ENCODE measurements at places on chromosomes 3 and 15. TPM values are rescaled to one million over a fixed set of nuclear protein-coding genes. Genes with fewer than 3 reads are reported as not detected.

Gene LARP6
- total RNA-seq, result 78.3 TPM

Gene CIDEC
- not detected for total RNA-seq

Gene TMCO5A
- not detected for total RNA-seq

Gene TRIM42
- not detected for total RNA-seq

Gene CTXND1
- total RNA-seq, result not detected

Gene FBXW12
- not detected for total RNA-seq

Gene SLC22A14
- not detected for total RNA-seq

Gene ZNF710
- total RNA-seq, result 8.9 TPM

Gene STXBP5L
- not detected for total RNA-seq

Gene CYP1A2
- total RNA-seq, result not detected

Gene NMNAT3
- total RNA-seq, result 0.36 TPM

Gene RAD54L2
- 22.2 TPM for total RNA-seq

Gene TEX9
- total RNA-seq, result 1.4 TPM

Gene ARL14
- total RNA-seq, result 0.18 TPM

Gene ADCY5
- total RNA-seq, result 0.56 TPM

DNA sequence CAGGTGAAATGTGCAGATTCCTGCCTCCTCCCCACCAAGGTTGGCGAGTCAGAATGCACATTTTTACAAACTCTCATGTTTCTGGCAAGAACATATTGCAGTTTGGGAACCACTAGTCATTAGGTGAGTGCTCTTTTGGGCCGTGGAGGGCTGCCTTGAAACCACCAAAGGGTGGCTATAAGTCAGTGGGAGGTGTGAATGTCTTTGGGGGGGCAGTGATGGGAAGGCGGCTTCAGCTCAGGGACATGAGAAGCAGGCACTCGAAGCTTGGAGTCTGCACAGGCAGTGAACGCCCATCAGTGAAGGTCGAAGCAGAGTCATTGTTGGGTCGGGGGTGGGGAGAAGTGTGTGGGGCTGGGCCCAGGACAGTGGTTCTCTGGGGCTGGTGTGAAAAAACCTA is 1.1 kb downstream of the NOX5 start:
- no peak overlapping the region for H3K4me3 ChIP-seq
- H3K4me1 ChIP-seq, result peaks cover 5% of the 10 kb centered on the region
- peaks cover 7% of the 10 kb centered on the region for H3K27me3 ChIP-seq
- H3K36me3 ChIP-seq, result no peaks in the 10 kb centered on the region

DNA sequence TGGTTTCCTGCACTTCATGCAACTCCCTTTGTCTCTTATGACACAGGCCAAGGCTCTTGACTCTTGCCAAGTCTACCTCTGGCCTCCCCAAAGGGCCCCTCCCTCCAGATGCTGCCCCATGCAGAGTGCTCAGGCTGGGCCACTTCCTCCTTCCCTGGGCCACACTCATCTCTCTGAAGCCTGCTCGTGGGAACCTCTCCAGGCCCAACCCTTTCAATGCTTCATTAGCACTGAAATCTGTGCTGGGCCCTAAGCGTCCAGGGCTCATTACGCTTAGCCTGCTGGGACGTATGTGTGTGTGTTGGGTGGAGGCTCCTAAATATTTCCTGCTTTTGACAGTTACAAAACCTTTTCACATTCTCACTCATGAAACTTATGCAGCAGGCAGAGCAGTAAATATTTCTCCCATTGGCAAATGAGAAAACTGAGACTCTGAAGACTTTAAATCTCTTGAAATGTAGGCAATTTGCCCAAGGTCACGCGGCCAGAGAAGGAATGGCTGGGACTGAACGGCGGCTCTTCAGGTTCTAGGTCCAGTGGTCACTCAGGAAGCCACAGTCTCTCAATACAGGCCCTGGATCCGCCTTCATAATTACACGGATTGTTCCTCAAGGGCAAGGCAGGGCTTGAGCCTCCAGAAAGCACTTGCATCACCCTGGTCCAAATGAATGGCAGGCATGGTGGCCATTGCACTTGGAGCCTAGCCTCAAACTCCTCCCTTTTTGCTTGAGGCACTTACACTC is 241.7 kb upstream of the HES1 start:
- no peak for DNase-seq
- peaks cover 27% of the 10 kb centered on the region for H3K27me3 ChIP-seq
- H3K4me1 ChIP-seq, result no peaks in the 10 kb centered on the region
- no peak overlapping the region for H3K4me3 ChIP-seq
- no peaks in the 10 kb centered on the region for H3K36me3 ChIP-seq

DNA sequence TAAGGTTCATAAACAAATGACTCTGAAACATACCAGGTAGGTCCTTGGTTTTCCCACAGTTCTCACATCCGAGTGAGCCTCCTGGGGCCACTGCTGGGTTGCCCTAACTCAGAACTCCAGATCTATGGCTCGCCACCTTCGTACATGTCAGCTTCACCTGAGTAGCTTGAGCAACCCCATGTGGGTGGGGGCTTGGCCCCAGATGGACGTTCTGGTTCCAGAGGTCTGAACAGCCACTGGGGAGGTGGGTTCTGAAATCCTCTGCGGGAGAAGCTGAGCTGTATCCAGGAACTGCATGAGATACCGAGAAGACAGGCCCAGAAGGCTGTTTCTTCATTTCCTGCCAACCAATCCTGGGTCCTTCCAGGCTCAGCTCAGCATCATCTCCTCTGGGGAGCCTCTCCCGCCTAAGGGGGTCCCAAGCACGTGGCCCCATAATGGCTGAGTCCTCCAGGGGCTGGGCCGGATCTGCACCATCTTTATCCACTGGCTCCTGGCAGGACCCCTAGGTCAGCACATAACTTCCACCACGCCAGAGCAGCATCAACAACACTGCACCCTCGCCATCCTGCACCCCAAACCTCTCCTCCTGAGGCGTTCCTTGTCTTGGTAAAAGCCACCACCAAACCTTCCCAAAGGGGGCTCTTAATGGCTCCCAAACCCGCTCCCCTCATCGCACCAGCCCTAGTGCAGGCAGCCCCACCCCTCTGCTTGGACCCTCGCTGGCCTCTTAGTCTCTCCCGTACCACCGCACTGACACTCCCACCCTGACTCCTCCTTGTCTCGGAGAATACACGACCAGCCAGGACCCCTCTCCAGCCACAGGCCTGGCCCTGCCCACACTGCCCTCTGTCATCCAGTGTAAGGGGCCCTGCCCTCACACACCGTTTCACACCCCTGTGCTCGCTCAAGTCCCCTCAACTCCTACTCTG is 39.8 kb downstream of the PCSK6 start:
- H3K27ac ChIP-seq, result no peak overlapping the region
- no peak for DNase-seq
- no peaks in the 10 kb centered on the region for H3K36me3 ChIP-seq

GRCh38 chr3:294096-294495 is 97.5 kb downstream of the CHL1 start:
- H3K4me1 ChIP-seq, result no peaks in the 10 kb centered on the region
- no peak overlapping the region for H3K27ac ChIP-seq
- H3K27me3 ChIP-seq, result no peaks in the 10 kb centered on the region
- H3K4me3 ChIP-seq, result no peak overlapping the region
- DNase-seq, result no peak
- no peaks in the 10 kb centered on the region for H3K36me3 ChIP-seq

DNA sequence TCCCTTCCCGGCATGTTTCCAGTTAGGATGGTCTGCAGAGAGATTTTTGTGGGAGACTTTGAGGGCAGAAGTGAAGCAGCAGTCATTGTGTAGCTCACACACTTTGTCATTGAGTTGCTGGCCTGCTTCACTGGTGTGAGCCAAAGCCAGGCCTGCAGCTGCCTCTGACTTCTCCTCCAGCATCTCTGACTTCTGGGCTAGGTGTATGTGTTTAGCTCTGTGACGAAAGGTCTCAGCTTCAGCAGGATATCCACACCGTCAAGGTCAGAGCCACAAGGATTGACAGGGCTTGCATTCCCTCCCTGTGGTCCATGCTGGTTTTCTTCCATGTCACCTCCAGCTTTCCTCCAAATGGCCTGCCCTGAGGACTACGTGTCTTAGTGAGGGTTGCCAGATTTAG is 57.1 kb upstream of the OSBPL11 start:
- H3K36me3 ChIP-seq, result no peaks in the 10 kb centered on the region
- no peak for DNase-seq
- H3K4me3 ChIP-seq, result no peak overlapping the region
- H3K27me3 ChIP-seq, result peaks cover 4% of the 10 kb centered on the region

GRCh38 chr3:57003676-57004075 is 56.8 kb upstream of the SPATA12 start:
- DNase-seq, result no peak
- no peak overlapping the region for H3K4me3 ChIP-seq
- no peaks in the 10 kb centered on the region for H3K36me3 ChIP-seq
- no peak overlapping the region for H3K27ac ChIP-seq

DNA sequence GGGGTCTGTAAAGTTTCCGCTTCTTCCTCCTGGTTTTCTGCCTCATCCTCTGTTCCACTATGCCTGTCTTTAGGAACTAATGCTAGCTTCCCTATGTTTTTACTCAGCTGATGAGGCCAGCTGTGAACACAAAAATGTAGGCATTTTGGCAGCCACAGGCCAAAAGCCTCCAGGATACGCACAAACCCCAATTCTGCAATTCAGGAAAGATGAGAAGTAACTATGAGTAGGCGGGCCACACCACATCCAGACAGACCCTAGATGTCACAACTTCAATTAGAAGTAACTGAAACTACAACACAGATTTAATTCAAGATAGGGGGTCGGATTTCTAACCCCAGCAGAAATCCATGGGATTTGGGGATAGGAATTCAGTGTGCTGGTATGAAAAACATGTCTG is 11.9 kb downstream of the CA12 start:
- H3K27me3 ChIP-seq, result no peaks in the 10 kb centered on the region
- no peak overlapping the region for H3K4me3 ChIP-seq
- peaks cover 35% of the 10 kb centered on the region for H3K4me1 ChIP-seq
- no peak overlapping the region for H3K27ac ChIP-seq
- DNase-seq, result peak; percentile 49

DNA sequence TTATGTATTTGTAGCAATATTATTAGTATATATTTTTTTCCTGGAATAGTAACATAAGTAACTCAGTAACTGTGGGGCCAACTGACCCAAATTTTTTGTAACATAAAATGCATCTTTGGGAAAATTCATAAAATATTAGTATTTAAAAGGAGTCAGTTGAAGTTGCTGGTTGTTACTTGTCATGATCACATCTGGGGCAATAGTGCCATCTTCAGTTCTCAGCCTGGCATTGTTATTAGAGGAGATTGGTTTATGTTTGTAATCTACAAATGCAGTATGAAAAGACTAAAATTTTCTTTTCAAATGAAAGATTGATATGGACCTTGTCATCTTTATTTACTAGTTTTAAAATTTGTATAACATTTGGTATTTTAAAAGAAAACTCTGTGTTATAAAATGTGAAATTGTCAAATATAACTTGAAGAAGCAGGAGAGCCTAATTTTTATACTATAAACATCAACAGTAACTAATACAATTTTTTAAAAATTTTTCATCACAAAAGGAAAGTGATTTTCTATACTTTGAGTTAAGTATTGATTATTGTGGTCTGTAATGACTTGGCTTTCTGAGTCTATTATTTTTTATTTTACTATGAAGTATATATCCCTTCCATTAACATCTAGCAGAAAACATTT is 38.8 kb upstream of the MLF1 start:
- no peaks in the 10 kb centered on the region for H3K36me3 ChIP-seq
- no peak overlapping the region for H3K4me3 ChIP-seq
- peak; percentile 70 for DNase-seq
- no peaks in the 10 kb centered on the region for H3K27me3 ChIP-seq
- H3K4me1 ChIP-seq, result no peaks in the 10 kb centered on the region

DNA sequence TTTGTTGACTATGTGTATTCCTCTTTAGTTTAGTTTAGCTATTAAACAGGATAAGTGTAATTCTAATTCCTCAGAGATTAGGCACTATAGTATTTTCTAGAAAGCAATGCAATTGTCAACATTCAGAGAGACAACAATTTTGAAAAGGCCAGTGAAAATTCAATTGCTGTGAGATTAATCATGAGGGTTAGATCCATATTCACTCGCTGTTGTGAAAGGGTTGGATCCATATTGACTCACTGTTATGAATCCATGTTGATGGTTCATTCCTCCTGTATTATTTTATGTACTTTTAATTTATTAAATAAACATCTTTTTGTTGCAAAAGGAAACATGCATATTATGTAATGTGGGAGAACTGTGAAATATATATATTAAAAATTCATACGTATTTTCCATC is 641 bp downstream of the TRAT1 start:
- H3K36me3 ChIP-seq, result no peaks in the 10 kb centered on the region
- no peak overlapping the region for H3K4me3 ChIP-seq
- H3K27ac ChIP-seq, result no peak overlapping the region
- DNase-seq, result no peak

DNA sequence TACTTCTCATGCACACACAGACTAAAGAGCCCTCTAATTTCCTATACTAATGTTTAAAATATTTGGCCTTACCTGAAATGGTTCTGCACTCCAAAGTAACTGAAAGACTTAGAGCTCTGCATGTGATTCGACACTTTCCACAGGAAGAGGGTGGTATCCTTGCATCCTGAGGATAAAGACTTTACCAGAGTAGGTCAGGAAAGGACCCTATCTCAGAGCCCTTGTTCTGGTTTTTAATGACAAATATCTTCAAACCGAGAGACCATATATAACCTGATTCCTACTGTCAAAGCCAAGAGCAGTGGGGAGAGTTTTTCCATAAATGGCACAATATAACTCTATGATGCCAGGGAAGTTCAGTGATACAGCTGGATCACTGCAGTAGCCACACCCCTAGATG is at the start of gene GP5:
GP5 (minus strand) TSS at position 101 of the 400 bp plus-strand sequence. CDS start 984 bp downstream, outside the sequence.
- DNase-seq, result no peak
- no peaks in the 10 kb centered on the region for H3K36me3 ChIP-seq
- H3K27me3 ChIP-seq, result peaks cover 14% of the 10 kb centered on the region
- H3K27ac ChIP-seq, result no peak within 1 kb of the TSS
- H3K4me1 ChIP-seq, result peaks cover 9% of the 10 kb centered on the region
- H3K4me3 ChIP-seq, result 0 out of 2 replicates have a peak within 1 kb of the TSS, but pooled peaks have one; percentile 7

- H3K27me3 ChIP-seq, result no peaks in the 10 kb centered on the region
- H3K4me1 ChIP-seq, result no peaks in the 10 kb centered on the region
- no peak for DNase-seq
- H3K4me3 ChIP-seq, result no peak overlapping the region
- peaks cover 1% of the 10 kb centered on the region for H3K36me3 ChIP-seq
- H3K27ac ChIP-seq, result no peak overlapping the region
Observed at GRCh38 chr15:52414936-52415335, 113.7 kb downstream of the MYO5A start.

- H3K27ac ChIP-seq, result no peak overlapping the region
- H3K36me3 ChIP-seq, result no peaks in the 10 kb centered on the region
- no peaks in the 10 kb centered on the region for H3K27me3 ChIP-seq
- no peaks in the 10 kb centered on the region for H3K4me1 ChIP-seq
Observed at GRCh38 chr3:53748512-53749271, 97.5 kb downstream of the CHDH start.

- peaks cover 8% of the 10 kb centered on the region for H3K4me1 ChIP-seq
- H3K36me3 ChIP-seq, result peaks cover 19% of the 10 kb centered on the region
- peaks cover 24% of the 10 kb centered on the region for H3K27me3 ChIP-seq
Observed at GRCh38 chr15:76337059-76337695, 604 bp downstream of the ISL2 start.

DNA sequence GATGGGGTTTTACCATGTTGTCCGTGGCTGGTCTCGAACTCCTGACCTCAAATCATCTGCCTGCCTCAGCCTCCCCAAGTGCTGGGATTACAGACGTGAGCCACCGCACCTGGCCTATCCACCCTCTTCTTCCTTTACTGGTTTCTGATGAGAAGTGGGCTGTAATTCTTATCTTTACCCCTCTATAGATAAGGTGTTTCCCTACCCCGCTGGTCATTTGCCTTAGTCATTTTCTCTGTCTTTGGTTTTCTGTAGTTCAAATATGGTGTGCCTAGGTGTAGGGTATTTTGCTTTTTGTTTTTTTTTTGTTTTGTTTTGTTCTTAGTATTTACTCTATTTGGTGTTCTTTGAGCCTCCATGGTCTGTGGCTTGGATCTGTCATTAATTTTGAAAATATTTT is 41.3 kb downstream of the APBA2 start:
- no peak overlapping the region for H3K27ac ChIP-seq
- H3K36me3 ChIP-seq, result peaks cover 8% of the 10 kb centered on the region
- no peaks in the 10 kb centered on the region for H3K27me3 ChIP-seq
- no peak overlapping the region for H3K4me3 ChIP-seq
- DNase-seq, result no peak

All from IMR-90 (cell line).